GM18507 (cell line): ENCODE measurements at places on chromosomes 2 and 18.

- DNase-seq, result no peak
These were observed 454.2 kb upstream of the KLHL29 start for GRCh38 chr2:22930781-22931180.

DNA sequence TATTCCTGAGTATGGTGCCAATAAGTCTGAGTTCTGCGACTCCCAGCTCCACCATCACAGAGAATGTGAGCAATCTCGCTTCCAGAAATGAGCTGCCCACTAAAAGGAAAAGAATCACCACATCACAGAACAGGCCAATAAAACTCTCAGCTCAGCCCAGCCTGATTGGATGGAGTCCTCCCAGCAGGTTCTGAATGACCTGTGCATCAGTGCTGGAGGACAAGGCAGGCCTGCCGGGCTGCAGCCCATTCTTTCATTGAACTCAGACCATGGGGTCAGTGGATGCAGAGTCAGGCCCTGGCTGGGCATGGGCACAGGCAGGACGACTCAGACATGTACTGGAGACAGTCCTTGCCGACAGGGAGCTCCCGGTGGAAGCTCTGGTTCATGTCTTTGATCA, 132.7 kb upstream of the REV1 start:
- DNase-seq, result no peak

DNA sequence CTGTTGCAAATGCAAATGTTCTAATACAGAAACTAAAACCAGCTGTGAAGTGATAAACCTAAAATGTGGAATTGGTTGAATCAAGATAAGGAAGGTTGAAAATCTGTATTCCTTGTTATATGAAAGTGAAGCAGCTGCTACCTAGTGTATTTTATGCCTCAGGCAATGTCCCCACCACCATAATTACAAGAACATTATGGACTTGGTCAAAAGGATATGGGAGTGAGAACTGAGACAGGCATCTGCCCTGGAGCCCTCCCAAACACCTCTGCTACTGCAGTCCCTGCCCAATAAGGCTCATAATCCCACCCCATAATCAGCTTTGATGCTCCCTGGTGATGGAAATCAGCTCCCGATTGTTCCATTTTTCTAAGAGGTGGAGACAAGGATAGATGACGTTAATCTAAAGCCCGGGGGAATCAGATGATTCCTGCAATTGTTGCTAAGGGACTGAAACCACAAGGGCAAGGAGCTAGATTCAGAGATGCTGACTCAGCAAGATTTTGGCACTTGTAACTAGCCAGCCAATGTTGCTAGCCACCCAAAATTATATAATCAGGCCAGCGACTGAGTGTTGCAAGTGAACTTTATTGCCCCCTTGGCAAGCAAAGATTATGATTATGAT, 69.5 kb downstream of the EVA1A start:
- DNase-seq, result no peak

DNA sequence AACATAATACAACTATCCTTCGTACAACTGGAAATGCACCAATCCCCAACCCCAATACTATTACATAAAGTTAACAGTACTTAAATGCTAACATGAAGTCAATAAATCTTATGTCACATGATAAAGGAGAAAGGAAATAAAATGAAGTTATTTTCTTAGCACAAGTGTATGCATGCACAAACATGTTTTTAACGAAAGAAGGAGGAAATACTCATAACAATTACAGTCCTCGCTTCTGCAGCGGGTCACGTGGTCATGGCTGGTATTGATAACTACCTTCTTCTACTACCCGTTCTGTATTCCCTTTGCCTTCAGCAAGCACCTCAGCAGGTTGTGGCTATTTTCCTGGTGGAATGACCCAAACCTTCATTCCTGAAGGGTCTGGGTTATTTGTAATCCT, 51.7 kb downstream of the PSMG2 start:
- no peak for DNase-seq

- DNase-seq, result no peak
These were observed 343.5 kb upstream of the NT5C1B start for GRCh38 chr2:18932853-18933252.

GRCh38 chr2:125479143-125479636, 1176.8 kb upstream of the GYPC start:
- DNase-seq, result no peak

- no peak for DNase-seq
These were observed 276.6 kb downstream of the PDE11A start for GRCh38 chr2:177796011-177796410.

GRCh38 chr2:179805001-179805400, 56.4 kb downstream of the ZNF385B start:
- no peak for DNase-seq

- no peak for DNase-seq
These were observed 34.8 kb downstream of the C1D start for GRCh38 chr2:68027959-68028358.

DNA sequence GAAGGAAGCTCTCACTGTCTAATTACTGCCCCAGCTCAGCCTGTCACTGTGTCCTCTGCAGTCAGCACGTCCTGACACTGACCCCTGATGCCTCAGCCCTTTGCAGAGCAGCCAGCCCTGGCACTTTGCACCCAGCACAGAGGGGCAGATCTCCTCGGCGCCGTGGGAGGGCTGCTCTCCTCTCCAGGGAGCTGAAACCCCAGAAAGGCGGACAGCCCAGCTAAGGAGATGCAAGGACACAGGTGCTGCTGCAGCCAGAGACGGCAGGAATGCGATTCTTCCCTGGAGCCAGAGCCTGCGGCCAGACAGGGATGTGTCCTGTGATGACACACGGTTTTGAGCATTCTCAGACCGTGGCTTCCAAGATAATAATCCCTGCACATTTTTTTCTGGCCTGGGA, 34.5 kb upstream of the SIX3 start:
- no peak for DNase-seq

DNA sequence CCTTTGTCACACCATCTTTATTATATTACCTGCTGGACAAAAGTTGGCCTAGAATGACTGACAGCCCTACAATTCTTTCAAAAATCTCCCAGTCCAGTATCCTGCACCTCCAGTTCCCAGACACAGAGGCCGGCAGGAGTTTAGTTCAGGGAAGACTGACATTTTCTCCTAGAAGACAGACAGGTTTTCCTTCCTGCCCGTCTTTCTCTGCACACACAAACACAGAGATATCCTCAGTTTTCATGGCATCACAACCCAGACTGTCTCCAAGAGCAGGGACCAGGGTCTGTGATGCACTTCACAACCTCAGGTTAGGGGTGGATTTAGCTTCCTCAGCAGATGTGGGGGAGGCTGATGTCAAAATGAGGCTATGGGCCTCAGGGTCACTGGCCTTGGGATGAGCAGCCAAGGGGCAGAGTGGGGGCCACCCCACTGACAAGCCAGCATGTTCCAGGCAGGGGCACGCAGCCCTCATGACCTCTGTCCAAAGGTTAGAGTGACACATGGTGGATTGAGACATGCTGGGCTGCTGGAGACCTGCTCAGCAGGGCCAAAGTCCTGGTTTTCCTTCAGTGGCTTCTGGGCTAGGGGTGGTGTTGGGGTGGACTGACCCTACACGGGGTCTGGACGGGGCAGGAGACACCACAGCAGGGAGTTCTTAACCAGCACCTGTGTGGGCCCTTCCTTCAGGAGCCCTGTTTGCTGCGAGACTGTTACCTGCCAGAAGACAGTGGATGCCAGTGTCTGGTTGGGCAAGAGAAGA, 70.5 kb downstream of the SFXN5 start:
- no peak for DNase-seq

GRCh38 chr2:20164734-20165478, 60.0 kb downstream of the SDC1 start:
- DNase-seq, result no peak

DNA sequence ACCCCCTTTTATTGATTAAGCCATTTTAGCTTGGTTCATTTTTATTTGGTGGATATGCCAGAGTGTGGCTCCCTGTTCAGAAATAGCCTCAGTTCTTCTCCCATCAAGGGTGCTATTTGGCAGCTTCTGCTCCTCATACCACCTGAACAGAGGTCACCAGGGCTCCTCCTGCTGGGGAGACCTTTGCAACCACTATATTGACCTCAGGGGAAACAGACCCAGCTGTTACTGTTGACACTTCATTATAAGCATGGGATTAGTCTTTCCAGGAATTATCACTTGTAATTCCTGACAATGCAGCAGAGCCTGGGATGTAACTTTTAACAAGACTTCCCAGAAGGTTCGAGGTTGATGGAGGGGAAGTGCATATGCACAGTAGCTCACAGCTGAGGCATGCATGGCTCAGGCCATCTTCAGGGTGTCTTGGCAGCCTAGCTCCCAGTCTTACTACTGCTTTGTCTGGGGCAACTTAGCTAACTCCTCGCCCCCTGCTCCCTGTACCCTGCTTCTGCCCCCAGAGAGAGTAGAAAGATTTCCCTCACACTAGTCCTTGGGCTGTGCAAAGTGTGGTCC, 239.4 kb upstream of the SPRED2 start:
- no peak for DNase-seq

DNA sequence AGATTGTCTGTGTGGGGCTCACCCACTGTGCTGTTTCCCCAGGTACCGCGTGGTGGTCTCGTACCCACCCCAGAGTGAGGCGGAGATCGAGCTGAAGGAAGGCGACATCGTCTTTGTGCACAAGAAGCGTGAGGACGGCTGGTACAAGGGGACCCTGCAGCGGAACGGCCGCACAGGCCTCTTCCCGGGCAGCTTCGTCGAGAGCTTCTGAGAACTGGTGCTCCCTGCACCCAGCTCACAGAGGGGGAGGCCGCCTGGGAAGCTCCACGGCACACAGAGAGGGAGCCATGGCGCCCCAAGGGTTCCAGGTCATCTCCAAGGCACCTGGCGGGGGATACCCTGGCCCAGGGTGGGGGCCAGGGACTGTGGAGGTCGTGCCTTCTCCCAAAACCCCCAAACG, 112.3 kb downstream of the SEPTIN10 start:
- no peak for DNase-seq

DNA sequence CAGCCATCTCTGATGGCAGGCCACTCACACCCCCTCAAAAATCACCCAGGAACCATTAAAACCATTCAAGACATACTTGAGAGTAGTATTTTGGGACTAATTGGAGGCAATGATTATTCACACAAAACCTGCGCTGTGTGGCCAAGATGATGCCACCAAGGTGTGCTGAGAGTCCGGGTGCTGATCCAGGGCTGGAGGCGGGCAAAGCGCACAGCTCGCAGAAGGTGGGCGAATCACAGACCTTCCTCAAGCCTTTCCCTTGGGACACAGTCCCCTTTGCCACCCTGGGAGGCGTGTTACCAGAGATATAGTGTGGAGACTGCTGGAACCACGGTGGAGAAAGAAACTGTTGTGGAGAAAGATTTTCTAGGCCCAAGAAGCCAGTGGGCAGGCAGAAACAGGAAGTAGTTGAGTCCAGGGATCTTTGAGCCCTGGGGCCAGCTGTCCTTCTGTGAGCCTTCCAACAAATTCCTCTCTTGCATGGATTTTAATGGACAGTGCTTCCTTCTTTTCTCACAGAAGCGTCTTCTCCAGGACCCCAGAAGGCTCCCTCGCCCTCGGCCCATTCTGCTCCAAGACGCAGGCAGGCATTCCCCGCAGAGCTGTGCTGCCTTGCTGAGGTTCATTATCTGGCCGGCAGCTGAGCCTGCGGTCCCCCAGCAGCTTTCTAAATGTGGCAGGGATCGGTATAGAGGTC, 8.0 kb downstream of the COPS9 start:
- DNase-seq, result no peak

DNA sequence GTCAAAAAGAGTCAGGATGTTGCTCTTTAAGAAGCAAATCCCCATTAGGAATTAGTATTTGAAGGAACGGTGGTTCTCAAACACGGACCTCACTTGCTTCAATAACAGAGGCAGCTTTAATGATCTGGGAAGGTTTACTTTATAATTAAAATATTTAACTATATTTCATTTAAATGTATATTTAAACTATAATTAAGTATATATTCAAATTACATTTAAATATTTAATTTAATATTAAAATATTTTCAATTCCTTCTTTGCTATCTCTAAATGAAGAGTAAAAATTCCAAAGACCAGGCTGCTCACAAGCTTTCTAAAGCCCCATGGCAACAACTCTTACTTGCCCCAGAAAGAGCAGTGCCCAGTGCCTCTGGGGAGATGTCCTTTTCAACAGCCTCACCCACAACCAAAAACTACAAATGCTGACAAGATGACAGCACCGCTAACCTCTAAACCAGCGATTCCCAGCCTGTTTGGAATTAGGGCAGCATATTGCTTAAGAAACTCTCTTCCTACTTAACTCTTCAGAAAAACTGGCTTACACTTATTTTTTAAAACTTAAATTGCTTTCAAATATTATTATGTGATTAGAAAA, 62.9 kb upstream of the POU3F3 start:
- no peak for DNase-seq

- no peak for DNase-seq
These were observed 136.5 kb downstream of the DOK6 start for GRCh38 chr18:69537183-69537582.

GRCh38 chr2:210481601-210482175, 5.1 kb upstream of the LANCL1 start:
- no peak for DNase-seq

DNA sequence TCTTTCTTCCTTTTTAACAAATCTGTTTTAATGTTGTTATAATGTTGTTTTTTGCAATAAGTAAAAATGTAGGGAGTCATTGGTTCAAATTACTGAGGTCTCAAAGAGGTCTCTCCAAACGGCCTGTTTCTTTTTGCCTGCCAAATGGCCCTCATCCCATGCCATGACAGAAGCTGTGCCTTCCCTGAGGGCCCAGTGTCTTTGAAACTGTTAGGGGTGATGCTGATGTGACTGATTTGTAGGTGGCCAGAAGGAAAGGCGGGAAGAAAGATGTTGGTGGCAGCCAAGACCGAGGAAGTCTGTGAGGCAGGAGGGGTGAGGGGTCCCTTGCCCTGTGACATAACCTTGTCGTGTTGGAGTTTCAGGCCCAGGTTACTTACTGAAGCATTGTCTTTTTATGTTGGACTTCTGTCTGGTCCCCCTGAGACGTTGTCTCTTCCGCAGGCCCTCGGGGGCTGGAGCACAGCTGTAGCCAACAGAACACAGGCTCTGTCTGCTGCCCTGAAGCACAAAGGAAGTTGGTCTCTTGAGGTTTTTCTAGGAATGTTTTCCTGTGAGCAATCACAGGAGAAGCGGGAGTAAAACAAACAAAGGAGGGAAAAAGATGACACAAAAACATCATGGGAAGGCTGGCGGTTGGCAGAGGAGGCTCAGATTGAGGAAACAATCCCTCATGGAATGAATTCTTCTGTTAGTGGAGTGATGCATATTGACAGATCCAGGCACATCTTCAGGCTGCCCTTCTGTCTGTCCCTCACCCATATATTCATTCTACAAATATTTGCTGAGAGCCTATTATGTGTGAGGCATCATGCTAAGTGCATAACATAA, 4.9 kb upstream of the ST3GAL5 start:
- no peak for DNase-seq

GRCh38 chr2:206936843-206937230, 2.5 kb upstream of the CPO start:
- no peak for DNase-seq

DNA sequence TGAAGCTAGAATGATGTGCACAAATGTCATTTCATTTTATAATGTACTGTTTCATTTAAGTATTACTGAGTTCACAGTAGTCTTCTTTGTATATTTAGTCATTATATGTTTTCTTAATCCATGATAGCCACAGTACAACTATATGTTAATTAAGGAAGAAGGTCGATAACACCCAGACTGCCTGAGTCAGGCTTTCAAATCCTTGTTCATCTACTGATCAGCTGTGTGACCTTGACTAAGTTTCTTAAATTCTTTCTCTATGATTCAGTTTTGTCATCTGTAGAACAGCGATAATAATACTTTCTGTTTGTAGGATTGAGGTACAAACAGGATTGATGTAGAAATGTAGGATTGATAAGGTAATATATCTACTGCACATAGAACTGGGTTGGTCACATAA, 5.4 kb downstream of the GCC2 start:
- DNase-seq, result no peak

GRCh38 chr2:42771546-42772153, 7.7 kb upstream of the OXER1 start:
- no peak for DNase-seq

GRCh38 chr2:26754972-26755670, 9.0 kb upstream of the SLC35F6 start:
- no peak for DNase-seq
